Anterior cingulate cortex (tissue), 58 donors: ENCODE measurements at places on chromosomes 16 and 17.

DNA sequence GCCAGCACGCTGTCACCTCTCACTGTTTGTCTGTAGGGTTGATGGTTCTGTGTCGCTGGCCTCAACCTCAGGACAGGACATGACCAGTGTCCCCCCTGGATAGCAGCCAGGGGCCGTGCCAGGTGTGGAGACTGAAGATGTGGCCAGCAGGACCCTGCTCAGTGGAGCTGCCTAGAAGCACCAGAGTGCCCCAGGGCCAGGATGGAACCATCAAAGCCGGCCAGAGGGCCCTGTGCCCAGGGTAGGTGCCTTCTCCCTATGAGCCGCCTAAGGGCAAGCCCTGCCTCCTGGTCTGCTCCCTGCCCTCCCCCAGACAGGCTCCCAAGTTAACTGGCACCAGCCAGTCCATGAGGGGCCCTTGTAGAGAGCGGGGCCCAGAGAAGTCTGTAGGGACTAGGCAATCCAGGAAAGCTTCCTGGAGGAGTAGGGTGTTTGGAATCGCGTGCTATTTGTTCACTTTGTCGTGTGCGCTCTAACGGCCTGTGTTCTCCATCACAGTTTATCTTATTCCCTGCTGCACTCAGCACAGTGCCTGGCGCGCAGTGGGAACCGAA is 546 bp upstream of the NDUFB10 start:
- DNase-seq = no peak

DNA sequence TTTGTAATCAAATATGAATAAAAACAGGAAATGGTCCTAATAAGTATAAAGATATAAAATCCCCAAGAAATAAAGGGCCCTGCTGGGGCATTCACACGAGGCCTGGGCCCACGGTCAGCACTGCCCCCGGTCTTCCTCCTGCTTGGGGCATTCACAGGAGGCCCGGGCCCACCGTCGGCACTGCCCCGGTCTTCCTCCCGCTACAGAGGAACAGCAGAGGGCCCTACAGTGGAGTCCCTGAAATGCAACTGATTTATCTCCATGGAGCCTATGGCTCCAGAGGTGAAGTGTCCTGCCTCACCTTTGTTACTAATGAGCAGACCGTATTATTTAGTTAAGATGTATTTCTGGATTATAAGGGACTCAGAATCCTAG is 46.5 kb downstream of the MAP1LC3B start:
- no peak for DNase-seq

GRCh38 chr16:62079236-62079635 is 43.0 kb upstream of the CDH8 start:
- no peak for DNase-seq

- no peak for DNase-seq
Measured at GRCh38 chr17:30323895-30324319, 9.9 kb downstream of the TMIGD1 start.

DNA sequence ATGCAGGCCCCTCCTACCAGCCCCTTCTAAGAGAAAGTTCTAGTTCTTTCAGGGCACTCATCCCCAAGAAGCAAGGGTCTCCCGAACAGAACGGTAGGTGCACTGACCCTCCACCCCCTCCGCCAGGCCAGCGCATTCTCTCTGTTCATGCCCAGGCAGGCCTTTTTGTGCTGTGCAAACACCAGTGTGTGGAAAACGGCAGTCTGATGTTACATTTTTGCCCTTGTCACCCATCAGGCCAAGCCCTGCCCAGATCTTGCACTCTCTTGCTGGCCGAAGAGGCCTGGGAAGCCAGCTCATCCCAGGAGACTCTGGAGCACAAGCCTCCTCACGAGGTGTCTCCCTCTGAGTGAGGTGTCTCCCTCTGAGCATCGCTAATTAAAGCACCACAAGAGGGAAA is 16.1 kb upstream of the MTSS2 start:
- no peak for DNase-seq
